DND-41 (cell line): ENCODE measurements at places on chromosomes 5 and 9.

DNA sequence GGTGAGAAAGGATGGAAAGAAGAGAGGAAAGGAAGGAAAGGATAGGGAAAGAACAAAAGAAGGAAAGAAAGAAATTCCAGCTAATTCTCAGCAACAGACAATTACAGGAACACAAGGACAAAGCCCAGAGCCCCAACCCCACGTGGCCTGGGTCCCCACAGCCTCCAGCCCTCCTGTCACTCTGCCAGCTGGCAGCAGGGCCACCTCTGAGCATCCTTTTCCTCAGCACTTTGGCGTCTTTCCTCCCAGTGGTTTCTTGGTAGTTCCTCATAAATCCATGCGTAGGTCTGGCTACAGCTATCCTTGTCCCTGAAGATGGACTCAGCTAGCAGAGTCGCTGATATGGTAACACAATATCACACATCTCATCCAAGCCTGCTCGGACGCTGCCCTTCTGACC lies 28.3 kb downstream of the ADAMTS2 start:
- H3K4me3 ChIP-seq, result no peak overlapping the region
- no peaks in the 10 kb centered on the region for H3K4me1 ChIP-seq
- H3K27ac ChIP-seq, result no peak overlapping the region
- H3K36me3 ChIP-seq, result no peaks in the 10 kb centered on the region
- DNase-seq, result no peak

GRCh38 chr9:87322840-87323635 lies 174.6 kb upstream of the DAPK1 start:
- no peaks in the 10 kb centered on the region for H3K36me3 ChIP-seq
- H3K4me1 ChIP-seq, result no peaks in the 10 kb centered on the region
- H3K27me3 ChIP-seq, result no peaks in the 10 kb centered on the region
- no peak for DNase-seq
- no peak overlapping the region for H3K4me3 ChIP-seq
- no peak overlapping the region for H3K27ac ChIP-seq

DNA sequence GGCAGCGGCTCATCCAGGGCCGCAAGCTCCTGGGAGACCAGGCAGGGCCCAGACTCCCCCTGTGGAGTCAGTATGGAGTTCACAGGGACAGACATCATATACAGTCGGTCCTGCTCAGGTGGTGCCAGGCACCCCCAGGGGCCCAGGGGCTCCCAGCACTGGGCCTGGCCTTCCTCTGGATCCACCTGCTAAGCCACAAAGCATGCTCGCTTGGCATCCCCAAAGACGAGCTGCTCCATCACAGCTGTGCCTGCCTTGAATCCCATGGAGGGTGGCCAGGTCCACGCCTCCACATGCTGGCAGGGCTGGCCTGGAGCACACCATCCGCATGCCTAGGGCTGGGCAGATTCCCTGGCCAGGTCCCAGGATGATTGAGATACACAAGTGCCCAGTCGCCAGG lies 4.6 kb downstream of the BICD2 start:
- DNase-seq, result no peak
- no peak overlapping the region for H3K4me3 ChIP-seq
- H3K27ac ChIP-seq, result no peak overlapping the region
- peaks cover 24% of the 10 kb centered on the region for H3K4me1 ChIP-seq
- H3K27me3 ChIP-seq, result no peaks in the 10 kb centered on the region

GRCh38 chr9:89631384-89631783 lies 26.6 kb downstream of the GADD45G start:
- no peak overlapping the region for H3K4me3 ChIP-seq
- H3K36me3 ChIP-seq, result no peaks in the 10 kb centered on the region
- H3K27ac ChIP-seq, result no peak overlapping the region

DNA sequence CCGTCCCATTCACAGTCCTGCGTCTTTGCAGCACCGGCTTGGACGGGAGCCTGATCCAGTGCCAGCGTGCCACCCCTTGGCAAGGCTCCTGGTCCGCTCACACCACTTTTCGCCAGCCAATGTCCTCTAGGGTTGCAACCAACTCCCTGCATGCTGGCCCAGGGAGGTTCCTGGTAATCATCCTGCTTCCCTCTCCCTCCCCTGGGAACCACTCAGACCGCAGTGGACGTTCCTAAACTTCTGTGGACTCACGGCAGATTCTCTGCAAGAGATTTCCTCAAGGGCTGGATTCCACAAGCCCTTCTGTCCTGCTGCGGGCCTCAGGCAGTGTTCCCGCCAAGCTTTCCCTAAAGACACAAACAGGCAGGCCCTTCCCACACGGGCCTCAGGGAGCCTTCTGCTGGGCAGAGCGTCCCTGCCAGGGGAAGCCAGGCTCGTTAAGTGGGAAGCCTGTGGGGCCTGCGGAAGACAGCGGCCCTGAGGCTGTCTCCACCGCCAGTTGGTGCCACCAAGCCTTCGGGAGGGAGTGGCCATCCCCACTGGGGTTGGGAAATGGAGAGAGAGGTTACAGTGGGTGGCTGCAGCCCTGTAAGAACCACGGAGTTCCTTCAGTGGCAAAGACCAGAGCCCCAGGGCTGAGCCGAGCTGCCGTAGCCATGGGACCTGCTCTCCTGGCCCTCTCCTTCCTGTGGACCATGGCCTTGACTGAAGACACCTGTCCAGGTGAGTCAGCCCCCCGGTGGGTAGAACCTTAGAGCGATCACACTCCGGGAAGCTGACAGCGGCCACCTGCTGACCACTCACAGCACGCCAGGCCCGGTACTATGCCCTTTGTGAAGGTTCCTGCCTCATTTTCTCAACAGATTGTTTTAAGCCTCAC lies 16.4 kb upstream of the FCN2 start:
- no peaks in the 10 kb centered on the region for H3K4me1 ChIP-seq
- H3K27me3 ChIP-seq, result no peaks in the 10 kb centered on the region
- no peak for DNase-seq
- H3K36me3 ChIP-seq, result no peaks in the 10 kb centered on the region
- H3K27ac ChIP-seq, result no peak overlapping the region

DNA sequence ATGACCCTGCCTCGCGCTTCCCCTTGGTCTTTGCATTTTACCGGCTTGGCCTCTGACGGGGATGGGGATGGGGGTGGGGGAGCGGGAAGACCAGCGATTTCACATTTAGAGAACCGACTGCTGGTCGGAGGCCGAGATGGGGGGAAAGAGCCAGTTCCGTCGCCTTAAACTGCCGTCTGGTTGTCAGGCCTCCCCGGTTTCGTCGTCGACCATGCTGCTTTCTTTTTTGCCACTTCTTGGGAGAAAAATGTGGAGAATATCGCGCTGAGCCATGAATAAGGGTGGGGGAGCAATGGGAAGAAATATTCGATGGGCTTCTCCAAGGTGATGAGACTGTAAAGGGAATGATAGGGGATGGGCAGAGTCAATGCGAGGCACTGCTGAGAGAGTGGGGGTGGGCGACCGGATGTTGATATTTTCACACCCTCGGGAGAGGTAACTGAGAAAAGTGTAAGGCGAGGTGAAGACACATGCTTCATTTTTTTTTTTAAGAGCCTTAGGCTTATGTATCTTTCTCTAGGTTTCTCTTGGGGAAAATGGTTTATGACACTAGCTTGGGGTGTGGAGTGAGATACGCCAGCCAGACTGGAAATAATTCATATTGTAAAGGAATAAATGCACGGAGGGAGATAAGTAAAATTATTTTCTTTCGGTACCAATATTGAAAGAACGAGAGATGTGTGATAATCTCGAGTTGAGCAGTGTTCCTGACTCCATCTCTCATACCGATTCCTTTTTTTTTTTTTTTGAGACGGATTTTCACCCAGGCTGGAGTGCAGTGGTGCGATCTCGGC lies 1.1 kb downstream of the KIF2A start:
- H3K4me3 ChIP-seq, result peak overlapping the region; percentile 95
- peak; percentile 71 for DNase-seq
- H3K36me3 ChIP-seq, result peaks cover 18% of the 10 kb centered on the region
- H3K4me1 ChIP-seq, result peaks cover 40% of the 10 kb centered on the region

DNA sequence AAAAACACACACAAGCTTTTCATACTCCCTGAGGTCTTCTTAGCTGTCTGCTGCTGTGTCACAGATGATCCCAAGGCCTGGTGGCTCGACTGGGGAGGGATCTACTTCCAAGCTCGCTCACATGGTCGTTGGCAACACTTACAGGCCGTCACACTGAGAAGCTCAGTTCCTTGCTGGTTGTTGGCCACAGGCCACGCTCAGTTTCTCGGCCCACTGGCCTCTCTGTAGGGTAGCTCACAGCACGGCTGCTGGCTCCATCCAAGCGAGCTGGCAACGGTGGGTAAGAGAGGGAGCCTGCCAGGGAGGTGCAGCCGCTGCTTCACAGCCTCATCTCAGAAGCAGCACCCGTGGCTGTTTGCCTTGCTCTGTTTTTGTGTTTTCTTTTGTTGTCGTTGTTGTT lies 43.8 kb upstream of the GFPT2 start:
- no peak overlapping the region for H3K27ac ChIP-seq
- H3K27me3 ChIP-seq, result no peaks in the 10 kb centered on the region
- H3K4me1 ChIP-seq, result no peaks in the 10 kb centered on the region
- DNase-seq, result no peak
- H3K4me3 ChIP-seq, result no peak overlapping the region

DNA sequence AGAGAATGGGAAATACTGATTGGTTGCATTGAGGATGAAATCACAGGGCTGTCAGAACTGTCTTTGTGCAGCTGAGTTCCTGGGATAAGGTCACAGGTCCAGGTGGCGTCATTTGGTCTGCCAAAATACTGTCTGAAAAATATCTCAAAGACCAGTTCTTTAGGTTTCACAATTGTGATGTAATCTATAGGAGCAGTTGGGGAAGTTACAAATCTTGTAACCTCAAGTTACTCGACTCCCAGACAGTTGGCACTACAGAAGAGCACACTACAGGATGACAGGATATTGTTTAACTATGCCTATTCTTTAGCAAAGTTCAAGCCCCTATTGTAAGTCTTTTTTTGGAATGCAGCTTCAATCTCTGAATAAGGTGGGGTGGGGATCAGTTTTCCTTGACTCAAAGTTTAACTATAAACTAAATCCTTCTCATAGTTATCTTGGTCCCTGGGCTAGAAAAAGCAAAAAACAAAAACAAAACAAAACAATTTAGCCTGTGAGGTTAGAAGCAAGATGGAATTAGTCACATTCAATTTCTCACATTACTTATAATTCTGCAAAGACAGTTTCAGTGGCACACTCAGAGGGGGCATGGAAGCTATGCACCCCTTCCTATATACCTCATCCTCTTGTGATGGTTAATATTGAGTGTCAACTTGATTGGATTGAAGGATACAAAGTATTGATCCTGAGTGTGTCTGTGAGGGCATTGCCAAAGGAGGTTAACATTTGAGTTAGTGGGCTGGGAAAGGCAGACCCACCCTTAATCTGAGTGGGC lies 276.0 kb downstream of the AUH start:
- no peak overlapping the region for H3K4me3 ChIP-seq
- no peaks in the 10 kb centered on the region for H3K36me3 ChIP-seq
- H3K27ac ChIP-seq, result no peak overlapping the region
- H3K27me3 ChIP-seq, result no peaks in the 10 kb centered on the region
- DNase-seq, result no peak

DNA sequence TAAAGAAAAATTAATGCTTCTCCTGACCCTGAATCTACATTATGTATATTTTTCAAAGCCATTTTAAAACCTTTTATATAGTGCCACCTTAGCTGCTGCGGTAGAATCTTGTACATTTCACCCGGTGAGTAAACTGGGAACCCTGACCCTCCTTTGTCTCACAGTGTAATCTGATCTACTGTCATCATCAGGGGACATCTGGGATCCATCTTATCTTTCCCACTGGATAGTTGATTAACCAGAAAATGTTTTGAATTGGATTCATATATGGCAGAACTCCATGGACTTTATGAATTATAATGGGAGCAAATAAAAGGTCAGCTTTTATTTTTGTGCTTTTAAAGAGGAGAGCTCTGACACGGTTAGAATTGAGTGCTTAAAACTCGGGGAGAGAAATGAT lies 95.0 kb downstream of the ADAMTSL1 start:
- no peaks in the 10 kb centered on the region for H3K4me1 ChIP-seq
- no peak overlapping the region for H3K4me3 ChIP-seq
- H3K36me3 ChIP-seq, result no peaks in the 10 kb centered on the region
- no peak overlapping the region for H3K27ac ChIP-seq

GRCh38 chr5:9686216-9686615 lies 56.1 kb upstream of the TAS2R1 start:
- H3K36me3 ChIP-seq, result no peaks in the 10 kb centered on the region
- H3K27me3 ChIP-seq, result no peaks in the 10 kb centered on the region
- DNase-seq, result no peak
- no peak overlapping the region for H3K27ac ChIP-seq
- no peak overlapping the region for H3K4me3 ChIP-seq
- H3K4me1 ChIP-seq, result no peaks in the 10 kb centered on the region

- H3K27me3 ChIP-seq, result no peaks in the 10 kb centered on the region
- no peak for DNase-seq
- no peaks in the 10 kb centered on the region for H3K36me3 ChIP-seq
- H3K4me1 ChIP-seq, result peaks cover 25% of the 10 kb centered on the region
Measured at GRCh38 chr5:67353500-67354450, 157.2 kb upstream of the CD180 start.

GRCh38 chr5:160618286-160618685 lies 196.6 kb downstream of the PTTG1 start:
- no peaks in the 10 kb centered on the region for H3K27me3 ChIP-seq
- H3K4me3 ChIP-seq, result no peak overlapping the region
- H3K4me1 ChIP-seq, result peaks cover 17% of the 10 kb centered on the region

GRCh38 chr5:73998489-73998888 lies 372.5 kb downstream of the ARHGEF28 start:
- H3K27me3 ChIP-seq, result no peaks in the 10 kb centered on the region
- DNase-seq, result no peak
- H3K4me1 ChIP-seq, result no peaks in the 10 kb centered on the region

DNA sequence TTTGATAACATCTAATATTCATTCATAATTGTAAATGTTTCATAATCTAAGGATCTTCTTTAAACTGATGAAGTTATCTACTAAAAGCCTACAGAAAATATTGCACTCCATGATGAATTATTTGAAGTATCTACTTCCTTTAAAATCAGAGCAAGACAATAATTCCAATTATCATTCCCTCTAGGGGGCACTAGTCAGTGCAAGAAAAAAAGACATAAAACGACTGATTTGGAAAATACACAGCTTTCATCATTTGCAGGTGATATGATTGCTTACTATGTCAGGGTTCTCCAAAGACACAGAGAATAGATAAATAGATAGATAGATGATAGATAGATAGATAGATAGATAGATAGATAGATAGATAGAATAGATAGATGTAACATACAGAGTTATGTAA lies 13.5 kb upstream of the GRM6 start:
- no peaks in the 10 kb centered on the region for H3K4me1 ChIP-seq
- H3K4me3 ChIP-seq, result no peak overlapping the region
- DNase-seq, result no peak
- H3K27me3 ChIP-seq, result no peaks in the 10 kb centered on the region
